Lung microvascular endothelial cell (primary cell): ENCODE measurements at places on chromosomes 1 and 21. TPM values are rescaled to one million over a fixed set of nuclear protein-coding genes. Genes with fewer than 3 reads are reported as not detected.
A peak's percentile ranks its signal among the peaks of the same experiment; 100 is the strongest.

PRAMEF6 gene
- total RNA-seq = not detected in 2 replicates

C1orf56 gene
- 0.79 and 0.87 TPM in 2 replicates for total RNA-seq

AIRE gene
- not detected in 2 replicates for total RNA-seq

TMEM79 gene
- total RNA-seq = 0.44 and 0.79 TPM in 2 replicates

ANKRD35 gene
- under 0.01 and 0.22 TPM in 2 replicates for total RNA-seq

MACO1 gene
- 15.9 and 21.8 TPM in 2 replicates for total RNA-seq

GOLT1A gene
- total RNA-seq = under 0.01 TPM in 2 replicates

TSPAN1 gene
- total RNA-seq = 0.22 TPM in 1 of 2 replicates, not detected in the other

WDR77 gene
- total RNA-seq = 29.8 and 34.0 TPM in 2 replicates

C1orf105 gene
- not detected in 2 replicates for total RNA-seq

FBLIM1 gene
- 110 and 128 TPM in 2 replicates for total RNA-seq

GJA8 gene
- total RNA-seq = not detected in 2 replicates

PDZK1IP1 gene
- not detected in 2 replicates for total RNA-seq

SV2A gene
- total RNA-seq = 1.5 and 2.8 TPM in 2 replicates

MAP1LC3C gene
- under 0.01 TPM in 1 of 2 replicates, not detected in the other for total RNA-seq

TNFRSF18 gene
- total RNA-seq = 0.22 and 0.60 TPM in 2 replicates

LCE1D gene
- not detected in 2 replicates for total RNA-seq

OSCP1 gene
- total RNA-seq = 4.2 and 5.2 TPM in 2 replicates

SYT2 gene
- not detected in 2 replicates for total RNA-seq

ST6GALNAC3 gene
- total RNA-seq = 40.5 and 41.5 TPM in 2 replicates

DNA sequence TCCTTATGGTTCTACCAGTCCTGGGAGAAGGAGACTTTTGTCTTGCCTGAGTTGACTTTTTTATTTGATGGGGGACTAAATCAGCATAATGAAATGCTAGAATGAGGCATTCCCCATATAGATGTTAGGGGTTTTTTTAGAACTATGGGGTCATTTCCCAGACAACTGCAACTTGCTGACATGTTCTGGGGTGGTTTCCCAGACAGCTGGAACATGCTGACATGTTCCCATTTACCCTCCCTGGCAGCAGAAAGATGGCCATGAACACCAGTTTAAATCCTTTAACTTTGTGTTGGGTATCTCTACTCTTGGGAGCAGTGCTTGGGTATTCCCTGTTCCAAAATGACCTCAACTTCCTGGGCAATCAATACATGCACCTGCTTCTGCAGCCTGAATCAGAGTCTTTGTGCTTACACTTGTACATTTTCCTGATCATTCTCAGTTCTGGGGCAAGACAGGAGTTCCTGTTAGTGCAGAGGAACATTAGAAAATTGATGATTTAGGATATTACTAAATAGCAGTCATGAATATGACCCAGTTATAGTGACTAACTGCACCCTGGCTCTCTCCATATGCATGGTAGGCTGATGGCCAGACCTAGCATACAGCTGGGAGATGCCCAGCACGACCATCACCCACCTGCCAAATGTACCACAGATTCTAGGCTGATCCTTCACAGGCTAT is 75.4 kb upstream of the CD5L start:
- no peak for DNase-seq

- no peak for DNase-seq
These were observed 559.0 kb downstream of the OMA1 start for GRCh38 chr1:57987523-57987922.

DNA sequence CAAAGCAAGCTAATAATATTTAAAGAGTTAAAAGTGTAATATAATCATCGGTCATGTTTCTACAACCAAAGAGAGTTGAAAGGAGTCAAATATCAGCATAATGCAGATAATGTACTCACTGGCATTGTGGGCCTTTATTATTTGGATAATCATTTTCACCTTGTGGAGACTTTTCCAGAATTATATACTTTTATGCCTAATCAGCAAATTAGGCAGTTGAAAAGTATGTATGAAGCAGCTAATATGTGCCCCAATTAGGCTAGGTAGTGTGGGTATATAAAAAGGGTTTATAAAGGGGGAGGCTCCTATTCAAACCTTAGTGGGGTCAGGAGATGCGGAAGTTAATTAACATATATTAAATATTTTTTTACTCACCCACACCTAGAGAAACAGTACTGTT is 102.8 kb upstream of the HNRNPU start:
- no peak for DNase-seq

- no peak for DNase-seq
These were observed 165.3 kb downstream of the COL24A1 start for GRCh38 chr1:85991261-85991660.

- no peak for DNase-seq
These were observed 65.8 kb downstream of the RHOU start for GRCh38 chr1:228801068-228801467.

DNA sequence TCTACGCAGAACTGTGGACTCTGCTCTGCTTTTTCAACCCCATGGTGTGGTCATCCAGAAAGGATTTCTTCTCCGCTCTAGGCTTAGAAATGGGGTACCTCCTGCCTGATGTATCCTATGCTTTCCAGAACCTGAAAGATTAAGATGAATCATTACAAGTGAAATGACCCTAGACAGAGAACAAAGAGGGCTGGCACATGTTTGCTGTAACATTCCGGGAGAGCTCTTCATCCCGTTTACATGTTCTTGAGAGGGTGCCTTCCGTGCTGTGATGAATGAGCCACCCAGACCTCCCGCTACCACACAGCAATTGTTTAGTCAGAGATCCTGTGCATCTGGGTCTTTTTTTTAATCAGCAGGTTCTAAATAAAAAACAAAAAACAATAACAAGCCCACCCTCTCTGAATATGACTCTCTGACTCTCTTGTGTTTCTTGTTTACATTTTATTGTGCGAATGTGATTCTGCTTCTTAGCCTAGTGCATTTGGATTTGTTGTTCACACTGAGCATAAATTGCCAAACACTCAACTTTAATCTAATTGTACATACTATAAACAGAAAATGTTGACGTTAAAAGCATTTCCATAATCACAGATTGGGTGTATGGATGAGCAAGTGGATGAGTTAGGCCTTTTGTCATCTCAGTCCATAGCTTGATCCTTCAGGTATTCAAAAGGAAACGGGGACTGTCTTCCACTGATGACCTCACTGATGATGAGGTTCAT is 87.1 kb downstream of the GPR88 start:
- DNase-seq = peak; percentile 78

GRCh38 chr1:166471359-166471758 is 304.6 kb upstream of the FAM78B start:
- DNase-seq = no peak

GRCh38 chr1:167661527-167662426 is 31.7 kb downstream of the RCSD1 start:
- DNase-seq = peak; percentile 85

DNA sequence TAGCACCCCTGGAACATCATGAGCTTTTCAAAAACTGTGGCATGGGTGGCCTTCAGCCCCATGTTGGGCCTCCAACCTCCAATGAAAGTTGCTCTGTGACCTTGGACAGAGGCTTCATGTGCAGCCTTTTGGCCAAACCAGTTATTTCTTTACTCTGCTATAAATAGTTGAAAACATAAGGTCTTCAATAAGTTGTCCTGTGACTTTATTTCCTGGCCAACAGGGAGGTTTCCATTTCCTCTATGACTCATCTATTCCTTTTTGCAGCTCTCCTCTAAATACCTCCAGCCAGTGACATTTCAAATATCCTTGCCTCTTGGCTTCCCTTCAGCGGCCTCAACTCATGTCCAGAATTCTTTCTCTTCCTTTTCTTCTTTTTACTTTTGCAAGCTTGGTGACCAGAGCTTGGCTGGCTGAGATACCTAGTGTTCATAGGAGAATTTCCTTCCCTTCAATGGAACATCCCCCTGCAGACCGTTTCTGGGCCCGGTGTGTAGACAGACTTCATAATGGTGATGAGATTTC is 22.7 kb upstream of the TRIM67 start:
- DNase-seq = peak; percentile 89

GRCh38 chr1:14340002-14340785 is 258.3 kb upstream of the KAZN start:
- DNase-seq = no peak

GRCh38 chr1:9529190-9529589 is 10.1 kb upstream of the SLC25A33 start:
- no peak for DNase-seq

DNA sequence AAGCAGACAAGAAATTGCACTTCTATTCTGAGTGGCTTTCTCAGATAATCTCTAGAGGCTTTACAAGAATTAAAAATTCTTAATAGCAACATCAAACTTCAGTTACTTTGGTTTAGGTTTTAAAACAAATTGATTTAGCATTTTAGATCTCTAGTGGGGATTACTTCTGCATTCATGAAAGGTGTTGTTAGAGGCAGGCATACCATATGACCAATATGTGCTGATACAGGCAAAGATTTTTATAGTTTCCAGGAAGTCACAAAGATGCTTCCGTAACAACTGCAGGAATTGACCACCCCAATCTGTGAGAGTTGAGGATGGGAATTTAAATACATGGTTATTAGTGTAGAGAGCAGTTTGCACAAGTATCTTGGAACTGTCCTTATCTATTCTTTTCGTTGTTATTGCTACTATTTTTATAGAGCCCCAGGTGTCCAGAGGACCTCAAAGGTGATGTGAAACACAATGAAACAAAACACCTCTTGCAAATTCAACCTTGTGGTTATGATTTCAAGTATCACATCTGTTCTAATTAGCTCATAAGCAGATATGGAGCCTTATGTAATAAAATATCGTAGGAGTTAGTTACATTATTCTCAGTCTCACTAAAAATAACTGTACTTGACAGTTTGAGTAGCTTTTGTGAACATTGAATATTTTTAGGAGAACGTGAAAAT is 512.7 kb upstream of the ADGRL4 start:
- DNase-seq = no peak

- DNase-seq = no peak
These were observed 8.4 kb upstream of the PAXBP1 start for GRCh38 chr21:32779983-32780382.

GRCh38 chr21:34302521-34302920 is 61.3 kb upstream of the KCNE2 start:
- no peak for DNase-seq

GRCh38 chr1:109765483-109765815 is 1.7 kb upstream of the EPS8L3 start:
- DNase-seq = no peak

DNA sequence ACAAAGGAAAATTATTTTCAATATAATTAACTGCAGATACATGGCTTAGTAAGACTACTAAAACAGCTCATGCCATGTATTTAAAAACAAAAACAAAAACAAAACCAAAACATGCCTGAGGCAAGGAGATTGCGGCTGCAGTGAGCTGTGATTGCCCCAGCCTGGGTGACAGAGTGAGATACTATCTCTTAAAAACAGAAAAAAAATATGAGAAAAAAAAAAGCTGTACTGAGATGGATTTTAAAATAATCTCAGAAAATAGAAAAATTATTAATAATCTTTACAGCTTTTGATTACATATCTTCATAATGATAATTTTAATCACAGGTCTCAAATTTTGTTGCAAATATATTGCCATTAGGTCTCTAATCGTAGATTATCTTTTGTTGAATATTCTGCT is 24.0 kb upstream of the LIN9 start:
- no peak for DNase-seq

GRCh38 chr21:37294679-37295078 is 27.5 kb upstream of the VPS26C start:
- DNase-seq = peak; percentile 22

- DNase-seq = no peak
These were observed 44.2 kb downstream of the CYYR1 start for GRCh38 chr21:26528882-26529281.

- no peak for DNase-seq
These were observed 17.0 kb downstream of the TFF3 start for GRCh38 chr21:42298237-42298636.

- DNase-seq = no peak
These were observed 487.5 kb upstream of the CHRM3 start for GRCh38 chr1:238898856-238899255.

DNA sequence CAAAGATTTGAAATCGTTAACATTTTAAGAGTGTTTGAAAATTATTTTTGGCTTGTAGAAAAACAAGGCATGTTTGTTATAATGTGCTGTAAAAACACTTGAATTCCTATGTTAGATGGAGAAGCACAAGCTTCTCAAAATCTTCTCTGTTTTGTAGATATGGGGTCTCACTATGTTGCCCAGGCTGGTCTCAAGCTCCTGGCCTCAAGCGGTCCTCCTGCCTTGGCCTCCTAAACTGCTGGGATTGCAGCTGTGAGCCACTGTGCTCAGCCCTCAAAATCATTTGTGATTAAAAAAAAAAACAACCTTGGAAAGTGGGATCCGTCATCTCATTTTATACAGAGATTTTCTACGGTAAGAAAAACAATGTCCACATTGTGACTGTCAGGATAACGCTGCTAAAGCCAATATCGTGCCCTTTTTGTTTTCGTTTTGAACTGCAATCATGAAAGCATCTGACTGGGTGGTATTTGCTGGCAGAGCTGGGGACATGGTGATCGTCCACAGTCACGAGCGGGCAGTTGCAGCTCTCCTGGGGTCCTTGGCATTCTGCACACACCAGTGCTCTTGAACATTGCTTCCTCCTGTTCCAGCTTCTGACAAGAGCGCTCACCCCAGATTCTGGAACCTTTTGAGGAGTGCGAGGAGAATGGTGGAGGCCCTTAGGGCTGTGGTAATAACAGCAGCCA is 112.5 kb downstream of the PGBD5 start:
- DNase-seq = no peak

DNA sequence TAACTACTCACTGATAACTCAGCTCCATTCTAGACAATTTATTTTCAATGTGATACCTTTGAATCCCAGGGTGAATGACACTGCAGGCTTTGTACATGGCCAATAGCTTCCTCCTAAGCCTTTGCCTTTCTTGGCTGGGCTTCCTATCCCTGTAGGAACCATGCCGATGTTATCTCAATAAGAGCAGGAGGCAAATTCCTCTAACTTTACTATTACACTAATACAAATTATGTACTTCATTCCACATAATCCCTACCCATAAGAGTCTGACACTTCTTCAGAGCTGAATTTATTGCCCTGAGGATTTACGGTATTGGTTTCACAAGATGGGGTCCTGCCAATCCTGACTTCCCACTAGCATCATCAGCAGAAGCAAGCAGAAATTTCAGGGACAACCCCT is 14.0 kb downstream of the TGFBR3 start:
- DNase-seq = no peak

- peak; percentile 68 for DNase-seq
These were observed 6.1 kb upstream of the IGFN1 start for GRCh38 chr1:201184307-201185122.

- no peak for DNase-seq
These were observed 249.2 kb downstream of the TOMM20 start for GRCh38 chr1:234879147-234880080.

GRCh38 chr1:211892577-211892976 is 62.0 kb upstream of the LPGAT1 start:
- DNase-seq = no peak

DNA sequence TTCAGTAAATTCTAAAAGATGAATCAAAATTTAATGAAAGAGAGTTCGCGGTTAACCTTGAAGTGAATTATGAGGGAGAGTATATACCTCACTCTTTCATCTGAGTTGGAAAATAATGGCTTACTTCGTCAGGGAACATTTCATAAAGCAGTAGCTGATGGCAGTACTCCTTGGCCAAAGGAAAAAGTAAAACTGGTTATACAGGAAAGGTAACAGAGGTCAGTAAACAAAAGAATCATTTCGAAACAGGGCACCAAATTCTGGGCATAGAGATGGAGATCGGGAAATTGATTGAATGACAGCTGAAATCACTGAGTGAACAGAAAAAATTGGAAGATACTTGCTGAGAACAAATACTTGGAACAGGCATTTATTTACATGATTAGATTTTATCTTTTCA is 199.0 kb downstream of the OLFM3 start:
- DNase-seq = no peak

- no peak for DNase-seq
These were observed 46.8 kb upstream of the WASF2 start for GRCh38 chr1:27536767-27537166.

- no peak for DNase-seq
These were observed 397.7 kb downstream of the HLX start for GRCh38 chr1:221276896-221277409.
